Activated effector memory CD4-positive, alpha-beta T cell treated with anti-CD3 and anti-CD28 coated beads, Interleukin-2, amount 50 U/mL, for 16 hours (primary cell): ENCODE measurements at places on chromosomes 4 and X.
A peak's percentile ranks its signal among the peaks of the same experiment; 100 is the strongest.

- no peak for DNase-seq
Measured at GRCh38 chr4:105633241-105633640, 75.2 kb downstream of the INTS12 start.

GRCh38 chr4:822361-823175, 3.4 kb downstream of the CPLX1 start:
- no peak for DNase-seq

DNA sequence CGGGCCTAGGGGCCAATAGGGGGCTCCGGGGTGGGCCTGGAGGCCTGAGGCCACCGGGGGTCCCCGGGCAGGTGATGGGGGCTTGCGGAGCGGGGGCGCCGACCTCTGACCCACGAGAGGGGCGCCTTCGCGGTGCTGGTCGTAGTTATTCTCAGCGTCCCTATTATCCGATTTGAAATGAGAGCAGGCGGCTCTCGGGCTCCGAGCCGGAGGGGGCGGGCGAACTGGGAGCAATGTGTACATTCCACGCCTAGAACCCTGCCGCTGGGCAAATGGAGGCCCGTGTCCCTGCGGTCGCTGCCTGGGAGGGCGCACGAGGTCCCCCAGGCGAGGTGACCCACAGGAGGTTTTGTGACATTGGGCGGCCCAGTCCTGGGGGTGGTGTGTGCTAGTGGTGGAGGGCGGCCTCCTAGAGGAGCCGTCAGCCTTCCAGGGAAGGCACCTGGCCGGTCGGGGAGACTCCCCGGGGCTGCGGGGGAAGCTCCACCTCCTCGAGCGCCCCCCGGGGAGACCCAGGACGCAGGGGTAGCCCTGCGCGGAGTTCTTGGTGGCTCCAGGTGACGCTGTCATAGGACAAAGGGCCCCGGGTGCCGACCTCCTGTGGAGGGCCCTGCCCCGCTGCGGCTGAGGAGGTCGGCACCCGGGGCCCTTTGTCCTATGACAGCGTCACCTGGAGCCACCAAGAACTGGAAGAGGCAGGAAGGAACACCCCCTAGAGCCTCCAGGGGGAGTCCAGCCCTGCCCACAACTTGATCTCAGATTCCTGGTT, 102.6 kb upstream of the PRKX start:
- peak; percentile 68 for DNase-seq

DNA sequence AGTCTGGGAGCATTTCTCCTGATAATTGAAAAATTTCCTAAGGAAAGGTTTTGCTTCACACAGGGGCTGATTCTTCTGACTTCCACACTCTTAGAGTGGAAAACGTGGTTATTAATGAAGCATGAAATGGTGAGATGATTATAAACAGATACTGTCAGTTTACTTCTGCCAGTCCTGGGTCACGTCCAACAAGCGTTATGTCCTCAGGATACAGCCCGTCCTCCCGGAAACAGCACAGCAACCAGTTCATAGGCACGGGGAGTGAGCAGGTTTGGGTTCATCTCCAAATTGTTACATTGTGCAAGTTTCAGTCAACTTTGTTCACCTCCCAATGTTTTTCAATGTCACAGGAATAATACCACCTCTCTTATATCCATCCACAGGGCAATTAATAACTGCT, 98.8 kb downstream of the NPNT start:
- no peak for DNase-seq

DNA sequence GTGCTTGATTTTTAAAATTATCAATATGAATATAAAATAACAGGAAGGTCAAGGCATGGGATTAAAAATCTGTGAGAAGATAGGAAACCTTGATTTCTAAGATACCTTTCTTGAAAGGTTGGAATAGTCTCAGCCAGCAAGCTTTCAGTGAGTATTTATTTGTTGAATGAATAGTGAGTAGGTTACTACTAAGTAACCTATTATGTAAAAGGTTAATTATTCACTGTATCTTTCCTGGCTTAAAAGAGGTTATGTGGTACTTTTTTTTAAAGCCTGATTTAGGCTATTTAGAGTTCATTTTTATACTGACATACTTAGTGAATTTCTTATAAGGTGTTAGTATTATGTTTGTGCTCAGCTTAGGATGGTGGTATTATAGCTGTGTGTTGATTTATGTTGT, 123.5 kb downstream of the PTPN13 start:
- no peak for DNase-seq

DNA sequence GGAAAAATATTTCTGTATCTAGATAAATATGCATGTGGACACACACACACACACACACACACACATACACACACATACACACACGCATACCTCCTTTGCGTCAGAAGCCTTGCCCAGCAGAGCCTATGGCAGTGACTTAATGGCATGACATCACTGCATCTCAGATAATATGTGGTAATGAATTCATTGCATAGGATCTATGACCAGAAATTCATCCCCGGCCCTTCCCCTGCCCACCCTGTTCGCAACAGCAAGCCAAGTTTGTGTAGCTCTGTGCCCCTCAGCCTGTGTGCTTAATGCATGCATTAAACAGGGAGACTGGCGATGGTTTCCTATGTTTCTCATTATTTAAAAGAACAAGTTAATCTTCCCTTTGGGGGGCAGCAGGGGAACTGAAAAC, 120.7 kb downstream of the NKX6-1 start:
- DNase-seq, result no peak

GRCh38 chrX:42678133-42678532, 99.8 kb downstream of the PPP1R2C start:
- DNase-seq, result no peak
